LHCN-M2 (cell line): ENCODE measurements at places on chromosomes 3 and 15. TPM values are rescaled to one million over a fixed set of nuclear protein-coding genes. Genes with fewer than 3 reads are reported as not detected.
A peak's percentile ranks its signal among the peaks of the same experiment; 100 is the strongest.

The SPTBN5 gene
- total RNA-seq = 0.69 and 0.90 TPM in 2 replicates

The RABL3 gene
- total RNA-seq = 23.9 and 31.1 TPM in 2 replicates

The MYO1E gene
- total RNA-seq = 88.5 and 117 TPM in 2 replicates

The GMNC gene
- 0.75 TPM in 1 of 2 replicates, not detected in the other for total RNA-seq

The C3orf85 gene
- not detected in 2 replicates for total RNA-seq

The COX17 gene
- 15.1 and 24.2 TPM in 2 replicates for total RNA-seq

- no peak for DNase-seq
Measured at GRCh38 chr3:44522494-44522933, 32.5 kb upstream of the ZKSCAN7 start.

DNA sequence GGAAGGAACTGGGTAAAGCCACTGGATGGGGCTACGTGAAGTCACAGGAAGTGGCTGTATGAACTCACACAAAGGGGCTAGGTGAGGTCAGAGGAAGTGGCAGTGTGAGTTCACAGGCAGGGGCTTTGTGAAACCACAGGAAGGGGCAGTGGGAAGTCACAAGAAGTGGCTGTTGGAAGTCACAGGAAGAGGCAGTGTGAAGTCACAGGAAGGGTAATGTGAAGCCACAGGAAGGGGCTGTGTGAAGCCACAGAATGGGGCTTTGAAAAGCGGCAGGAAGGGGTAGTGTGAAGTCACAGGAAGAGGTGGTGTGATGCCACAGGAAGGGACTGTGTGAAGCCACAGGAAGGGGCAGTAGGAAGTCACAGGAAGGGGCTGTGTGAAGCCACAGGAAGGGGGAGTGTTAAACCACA is 34.6 kb downstream of the GASK1A start:
- no peak for DNase-seq

DNA sequence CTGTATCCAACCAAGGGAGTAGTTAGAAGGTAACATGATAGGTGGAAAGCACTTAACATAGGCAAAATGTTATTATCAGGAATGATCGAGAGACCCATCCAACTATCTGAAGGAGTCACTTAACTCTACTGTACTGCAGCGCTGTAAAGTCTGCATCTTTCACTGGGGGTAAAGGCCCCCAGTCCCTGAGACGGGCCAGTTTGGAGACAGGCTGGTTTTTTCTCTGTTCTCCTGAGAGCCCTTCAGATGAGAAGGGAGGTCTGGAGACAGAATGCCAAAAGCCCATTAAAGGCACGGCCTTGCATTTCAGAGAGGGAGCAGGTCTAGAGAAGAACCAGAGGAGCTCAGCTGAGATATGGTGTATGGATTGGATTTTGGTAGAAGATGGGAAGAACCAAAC is 71.3 kb upstream of the CGNL1 start:
- DNase-seq = no peak

DNA sequence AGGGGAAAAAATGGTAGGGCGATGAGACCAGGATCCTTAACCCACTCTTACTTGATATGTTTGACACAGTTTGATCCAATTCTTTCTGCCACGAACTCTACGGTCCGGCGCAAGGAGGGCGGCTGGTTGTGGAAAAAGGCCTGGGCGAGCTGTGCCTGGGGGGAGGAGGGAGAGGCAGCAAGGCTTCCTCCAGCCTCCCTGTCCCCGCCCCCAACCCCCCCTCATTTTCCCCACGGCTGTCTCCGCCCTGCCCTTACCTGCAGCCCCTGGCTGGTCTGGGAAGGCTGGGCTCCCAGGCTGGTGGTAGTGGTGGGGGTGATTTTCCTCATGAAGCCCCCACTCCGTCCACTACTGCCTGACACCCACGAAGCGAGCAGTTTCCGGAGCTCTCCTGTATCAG is 8.0 kb downstream of the CDAN1 start:
- no peak for DNase-seq

DNA sequence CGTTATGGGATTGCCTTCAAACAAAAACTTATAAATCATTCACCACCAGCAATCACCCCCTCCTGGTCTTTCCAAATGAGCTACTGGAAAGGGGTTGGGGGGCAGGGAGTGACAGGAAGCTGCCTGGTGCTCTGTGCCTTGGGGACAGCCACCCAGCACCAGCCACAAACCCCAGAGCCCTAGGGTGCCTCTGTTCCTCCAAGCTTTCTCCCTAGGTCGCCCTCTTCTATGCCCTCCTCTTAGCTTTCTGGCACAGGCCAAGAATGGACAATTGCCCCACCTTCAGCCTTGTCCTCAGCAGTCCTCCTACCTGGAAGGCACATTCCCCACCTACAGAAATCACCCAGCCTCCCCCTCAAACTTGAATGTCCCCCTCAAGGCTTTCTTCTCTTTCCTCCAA is 3.3 kb downstream of the OXTR start:
- DNase-seq = no peak

DNA sequence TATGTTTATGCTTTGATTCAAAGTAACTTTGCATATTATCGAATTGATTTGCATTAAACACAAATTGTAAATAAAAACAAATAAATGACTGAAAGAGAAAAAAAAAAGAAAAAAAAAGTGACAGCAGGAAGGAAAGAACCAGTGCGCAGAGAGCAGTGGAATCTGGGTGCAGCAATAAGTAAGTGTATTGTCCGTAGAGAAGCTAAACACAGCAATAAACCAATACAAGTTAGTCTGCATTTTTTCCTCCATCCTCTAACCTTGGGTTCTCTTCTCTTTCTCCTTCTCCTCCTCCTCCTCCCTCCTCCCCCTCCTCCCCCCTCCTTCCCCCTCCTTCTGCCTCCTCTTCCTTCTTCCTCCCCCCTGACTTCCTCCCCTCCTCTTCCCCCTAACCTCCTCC is 18.3 kb upstream of the ARL8B start:
- no peak for DNase-seq

- DNase-seq = peak; percentile 64
Measured at GRCh38 chr3:194141415-194142155, 5.6 kb downstream of the HES1 start.

- DNase-seq = no peak
Measured at GRCh38 chr15:70324001-70324974, 226.6 kb upstream of the TLE3 start.

- no peak for DNase-seq
Measured at GRCh38 chr15:38576837-38577236, 12.2 kb upstream of the RASGRP1 start.

DNA sequence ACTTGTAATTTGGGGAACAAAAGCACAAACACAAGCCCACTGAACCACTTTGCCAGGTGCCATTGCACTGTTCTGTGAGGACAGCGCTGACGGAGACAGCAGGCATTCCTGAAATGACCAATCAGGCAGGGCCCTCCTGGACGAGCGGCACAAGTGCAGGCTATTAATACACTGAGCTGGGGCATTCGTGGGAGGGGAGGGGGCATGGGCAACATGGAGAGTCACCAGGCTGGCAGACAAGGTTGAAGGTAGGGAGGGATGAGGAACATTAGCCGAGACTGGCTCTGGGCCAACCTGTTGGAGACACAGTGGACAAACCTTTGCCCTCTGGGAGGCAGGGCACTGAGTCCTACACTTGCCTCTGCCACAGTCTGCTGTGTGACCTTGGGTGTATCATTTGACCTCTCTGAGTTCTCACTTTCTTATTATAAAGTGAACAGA is 45.6 kb downstream of the NOX5 start:
- no peak for DNase-seq

- no peak for DNase-seq
Measured at GRCh38 chr15:33204926-33205325, 10.4 kb upstream of the FMN1 start.

DNA sequence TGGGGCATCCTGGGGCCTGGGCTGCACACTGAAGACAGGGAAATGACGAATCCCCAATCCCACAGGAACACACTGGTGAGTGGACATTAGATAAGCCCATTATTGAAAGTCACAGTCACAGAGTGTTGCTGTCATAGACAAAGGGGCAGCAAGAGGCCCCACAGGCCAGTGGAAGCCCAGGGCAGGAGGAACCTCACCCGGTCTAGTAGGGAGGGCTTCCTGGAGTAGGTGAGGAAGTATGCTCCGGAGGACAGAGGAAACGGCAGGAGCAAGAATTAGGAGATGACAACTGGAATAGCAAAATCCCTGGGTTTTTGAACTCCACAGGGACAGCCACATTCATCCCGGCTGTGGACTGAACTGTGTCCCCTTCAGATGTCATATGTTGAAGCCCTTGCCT is 101.2 kb downstream of the TPRA1 start:
- DNase-seq = no peak

GRCh38 chr3:181461381-181461780 is 250.3 kb upstream of the SOX2 start:
- DNase-seq = no peak
